ENCODE measurements at places on chromosomes 11 and 22.

DNA sequence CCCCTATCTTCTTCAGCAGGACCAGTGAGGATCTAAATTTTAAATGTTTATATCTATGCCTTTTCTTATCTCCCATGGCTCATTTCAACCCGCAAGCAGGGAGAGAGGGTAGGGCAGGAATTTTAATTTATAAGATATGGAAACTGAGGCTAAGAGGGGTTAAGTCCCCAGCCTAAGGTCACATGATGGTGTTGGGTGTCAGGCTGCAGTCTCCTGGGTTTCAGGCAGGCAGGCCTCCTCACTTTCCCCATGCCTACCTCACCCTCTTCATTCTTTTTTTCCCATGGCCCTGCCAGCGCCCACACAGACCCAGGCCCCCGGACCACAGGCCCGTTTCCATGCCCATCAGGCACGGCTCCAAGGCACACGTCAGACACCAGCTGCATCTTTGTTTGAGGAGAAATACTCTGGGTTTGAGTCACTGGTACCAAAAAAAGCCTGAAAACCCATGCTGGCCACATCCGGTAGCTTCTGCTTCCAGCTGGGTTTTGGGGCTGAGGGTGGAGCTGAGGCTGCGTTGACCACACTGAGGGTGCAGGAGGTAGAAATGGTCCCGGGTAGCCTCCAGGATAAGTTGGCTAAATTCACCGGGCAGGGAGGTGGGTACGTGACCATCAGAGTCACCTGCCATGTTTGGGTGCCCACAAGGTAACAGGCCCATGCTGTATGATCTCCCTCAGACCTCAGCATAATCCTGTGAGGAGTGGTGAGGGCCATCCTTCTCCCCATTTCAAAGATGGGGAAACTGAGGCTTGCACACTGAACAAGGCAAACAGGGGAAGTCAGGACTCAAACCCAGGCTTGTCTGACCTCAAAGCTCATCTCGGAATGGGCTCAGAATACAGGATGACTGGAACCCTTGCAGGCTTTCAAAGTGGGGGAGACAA, 7.5 kb downstream of the CRYBB1 start:
- H3K4me3 ChIP-seq: no peak overlapping the region
- no peak overlapping the region for H3K27ac ChIP-seq
- peaks cover 5% of the 10 kb centered on the region for H3K27me3 ChIP-seq

- no peaks in the 10 kb centered on the region for H3K27me3 ChIP-seq
- no peaks in the 10 kb centered on the region for H3K36me3 ChIP-seq
- no peak overlapping the region for H3K4me3 ChIP-seq
- no peaks in the 10 kb centered on the region for H3K4me1 ChIP-seq
Measured at GRCh38 chr11:113255096-113255495, 59.3 kb upstream of the TTC12 start.

DNA sequence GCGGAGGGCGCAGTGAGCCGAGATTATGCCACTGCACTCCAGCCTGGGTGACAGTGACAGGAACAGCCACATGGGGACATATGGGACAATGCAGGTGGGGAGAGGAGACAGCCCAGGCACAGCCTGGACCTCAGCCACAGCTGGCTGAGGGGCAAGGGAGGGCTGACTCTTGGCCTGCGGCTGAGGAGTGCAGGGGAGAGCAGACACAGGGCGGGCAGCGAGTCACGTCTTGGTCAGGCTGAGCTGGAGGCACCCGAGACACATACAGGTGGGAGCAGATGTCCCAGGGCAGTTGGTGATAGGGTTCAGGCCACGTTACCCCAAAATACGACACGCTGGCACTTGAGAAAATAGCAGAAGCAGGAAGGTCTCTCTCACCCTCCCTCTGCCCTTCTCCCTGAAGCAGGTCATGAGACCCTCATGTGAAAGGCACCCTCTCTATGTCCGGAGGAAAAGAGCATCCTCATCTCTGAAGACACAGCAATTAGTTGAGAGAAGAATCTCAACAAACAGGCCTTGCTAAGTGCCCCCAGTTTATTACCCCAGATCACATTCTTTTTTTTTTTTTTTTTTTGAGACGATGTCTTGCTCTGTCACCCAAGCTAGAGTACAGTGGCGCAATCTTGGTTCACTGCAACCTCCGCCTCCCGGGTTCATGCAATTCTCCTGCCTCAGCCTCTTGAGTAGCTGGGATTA, 10.5 kb downstream of the KIAA0930 start:
- no peak for DNase-seq
- no peak overlapping the region for H3K4me3 ChIP-seq
- H3K4me1 ChIP-seq: peaks cover 20% of the 10 kb centered on the region
- peaks cover 9% of the 10 kb centered on the region for H3K36me3 ChIP-seq
- H3K27ac ChIP-seq: no peak overlapping the region
- H3K27me3 ChIP-seq: no peaks in the 10 kb centered on the region

- no peak within 1 kb of the TSS for H3K4me3 ChIP-seq
- no peaks in the 10 kb centered on the region for H3K4me1 ChIP-seq
- no peak for DNase-seq
- H3K27me3 ChIP-seq: no peaks in the 10 kb centered on the region
- no peak within 1 kb of the TSS for H3K27ac ChIP-seq
Measured at GRCh38 chr11:55819330-55819729, at the start of gene OR5D18. Gene OR5D18, plus strand, starts transcription at chr11:55819630. Its CDS starts 0 bp downstream, at chr11:55819630.

GRCh38 chr22:46730568-46731245, 7.3 kb downstream of the CERK start:
- no peaks in the 10 kb centered on the region for H3K27me3 ChIP-seq
- no peak for DNase-seq
- peaks cover 99% of the 10 kb centered on the region for H3K4me1 ChIP-seq
- no peak overlapping the region for H3K4me3 ChIP-seq
- peak overlapping the region; percentile 75 for H3K27ac ChIP-seq

GRCh38 chr11:121717296-121717695, 264.5 kb upstream of the SORL1-AS1 start:
- no peaks in the 10 kb centered on the region for H3K36me3 ChIP-seq
- no peak overlapping the region for H3K4me3 ChIP-seq
- no peak for DNase-seq
- H3K4me1 ChIP-seq: peaks cover 4% of the 10 kb centered on the region

- no peak for DNase-seq
- no peaks in the 10 kb centered on the region for H3K36me3 ChIP-seq
- no peaks in the 10 kb centered on the region for H3K4me1 ChIP-seq
- no peak overlapping the region for H3K27ac ChIP-seq
Measured at GRCh38 chr22:27405672-27406388, 395.7 kb downstream of the MN1 start.

GRCh38 chr22:27220339-27220738, 563.0 kb downstream of the MIAT start:
- no peaks in the 10 kb centered on the region for H3K27me3 ChIP-seq
- H3K4me1 ChIP-seq: no peaks in the 10 kb centered on the region
- no peak for DNase-seq
- H3K27ac ChIP-seq: no peak overlapping the region

DNA sequence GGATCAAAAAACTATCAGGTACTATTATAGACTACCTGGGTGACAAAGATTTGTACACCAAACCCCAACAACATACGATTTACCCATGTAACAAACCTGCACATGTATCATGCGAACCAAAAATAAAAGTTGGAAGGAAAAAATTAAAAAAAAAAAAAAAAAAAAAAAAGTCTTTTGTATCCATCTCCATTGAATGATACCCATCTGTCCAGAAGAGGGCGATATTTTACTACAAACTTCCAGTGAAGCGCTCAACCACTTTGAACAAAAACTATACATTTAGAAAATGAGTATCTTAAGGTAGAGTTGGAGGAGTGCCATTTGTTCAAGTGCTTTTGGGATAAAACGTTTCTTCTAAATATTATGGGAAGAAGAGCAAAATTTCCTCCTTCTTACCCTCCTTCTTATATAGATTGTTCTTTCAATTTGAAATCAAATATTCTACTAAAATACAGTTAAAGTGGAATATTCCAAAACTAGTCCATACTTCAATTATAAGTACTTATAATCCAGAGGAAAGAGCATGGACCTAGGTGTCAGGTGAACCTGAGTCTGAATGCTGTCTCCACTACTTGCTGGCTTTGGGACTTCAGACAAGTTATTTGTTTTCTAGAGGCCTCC, 23.3 kb downstream of the ARL14EP start:
- H3K36me3 ChIP-seq: no peaks in the 10 kb centered on the region
- H3K27me3 ChIP-seq: no peaks in the 10 kb centered on the region
- H3K27ac ChIP-seq: no peak overlapping the region
- H3K4me1 ChIP-seq: no peaks in the 10 kb centered on the region

GRCh38 chr11:126034039-126034932, 28.4 kb downstream of the CDON start:
- H3K4me3 ChIP-seq: no peak overlapping the region
- H3K36me3 ChIP-seq: no peaks in the 10 kb centered on the region
- H3K4me1 ChIP-seq: peaks cover 16% of the 10 kb centered on the region
- no peak overlapping the region for H3K27ac ChIP-seq

DNA sequence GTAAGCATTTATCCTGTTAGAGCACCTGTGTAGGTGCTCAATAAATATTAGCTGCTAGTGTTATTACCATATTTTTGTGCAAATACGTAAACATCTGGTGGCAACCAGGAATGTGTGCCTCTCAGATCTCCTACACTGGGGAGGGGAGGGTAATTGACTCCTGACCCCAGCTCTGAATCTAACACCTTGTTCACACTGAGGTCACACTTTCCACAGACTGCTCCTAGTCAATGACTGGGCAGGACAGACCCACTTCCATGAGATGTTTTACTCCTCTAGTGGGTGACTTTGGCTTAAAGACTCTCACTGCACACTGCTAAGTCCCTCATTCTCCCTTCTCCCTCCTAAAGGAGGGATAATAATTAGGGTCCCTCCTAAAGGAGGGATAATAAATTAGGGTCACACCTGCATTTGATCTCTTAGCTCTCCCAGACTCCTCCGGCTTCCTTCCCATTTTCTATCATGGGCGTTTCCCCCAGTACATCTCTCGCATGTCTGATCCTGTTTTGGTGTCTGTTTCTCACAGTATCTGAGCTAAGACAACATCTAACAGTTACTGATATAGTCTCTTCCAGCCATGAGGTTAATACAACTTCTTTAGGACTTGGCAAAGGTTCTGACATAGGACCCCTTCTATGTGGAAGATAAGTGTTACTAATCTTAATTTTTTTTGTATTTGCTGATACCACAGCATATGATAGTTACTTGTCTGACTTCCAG, 8.0 kb downstream of the CSTPP1 start:
- no peak for DNase-seq
- no peaks in the 10 kb centered on the region for H3K27me3 ChIP-seq
- no peaks in the 10 kb centered on the region for H3K4me1 ChIP-seq
- H3K27ac ChIP-seq: no peak overlapping the region
- H3K4me3 ChIP-seq: no peak overlapping the region
- H3K36me3 ChIP-seq: peaks cover 4% of the 10 kb centered on the region

GRCh38 chr11:74936087-74936486, 12.8 kb downstream of the XRRA1 start:
- no peaks in the 10 kb centered on the region for H3K36me3 ChIP-seq
- no peak overlapping the region for H3K4me3 ChIP-seq
- no peaks in the 10 kb centered on the region for H3K4me1 ChIP-seq
- no peak overlapping the region for H3K27ac ChIP-seq
- no peaks in the 10 kb centered on the region for H3K27me3 ChIP-seq
- DNase-seq: no peak

GRCh38 chr22:24867323-24868022, 61.5 kb downstream of the SGSM1 start:
- no peak overlapping the region for H3K4me3 ChIP-seq
- no peaks in the 10 kb centered on the region for H3K27me3 ChIP-seq
- no peak overlapping the region for H3K27ac ChIP-seq
- H3K4me1 ChIP-seq: no peaks in the 10 kb centered on the region
- no peak for DNase-seq

GRCh38 chr11:121453589-121454299, 977 bp upstream of the SORL1-AS1 start:
- no peaks in the 10 kb centered on the region for H3K36me3 ChIP-seq
- H3K4me3 ChIP-seq: no peak overlapping the region
- DNase-seq: no peak
- no peak overlapping the region for H3K27ac ChIP-seq
- no peaks in the 10 kb centered on the region for H3K27me3 ChIP-seq

DNA sequence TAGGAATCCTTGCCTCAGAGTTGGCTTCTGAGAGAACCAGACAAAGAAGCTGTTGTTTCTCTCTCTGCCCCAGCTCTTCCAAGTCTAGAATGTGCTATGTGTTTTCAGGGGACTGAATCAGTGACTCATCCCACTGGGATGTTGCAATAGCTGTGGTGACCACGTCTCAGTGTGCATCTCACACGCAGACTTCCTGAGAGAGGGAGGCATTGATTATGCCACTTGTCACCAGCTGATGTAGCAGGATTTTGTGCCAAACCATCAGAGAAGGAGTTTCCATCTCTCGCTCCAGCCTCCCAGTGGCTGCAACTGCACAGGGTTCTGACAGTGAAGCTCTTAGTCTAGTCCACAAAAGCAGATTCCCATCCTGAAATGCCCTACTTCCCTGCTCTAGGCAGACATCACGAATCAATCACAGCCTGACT, 455.8 kb downstream of the MIAT start:
- peak overlapping the region; percentile 55 for H3K27ac ChIP-seq
- DNase-seq: no peak
- no peaks in the 10 kb centered on the region for H3K36me3 ChIP-seq
- peaks cover 12% of the 10 kb centered on the region for H3K4me1 ChIP-seq
- no peak overlapping the region for H3K4me3 ChIP-seq
- H3K27me3 ChIP-seq: no peaks in the 10 kb centered on the region

DNA sequence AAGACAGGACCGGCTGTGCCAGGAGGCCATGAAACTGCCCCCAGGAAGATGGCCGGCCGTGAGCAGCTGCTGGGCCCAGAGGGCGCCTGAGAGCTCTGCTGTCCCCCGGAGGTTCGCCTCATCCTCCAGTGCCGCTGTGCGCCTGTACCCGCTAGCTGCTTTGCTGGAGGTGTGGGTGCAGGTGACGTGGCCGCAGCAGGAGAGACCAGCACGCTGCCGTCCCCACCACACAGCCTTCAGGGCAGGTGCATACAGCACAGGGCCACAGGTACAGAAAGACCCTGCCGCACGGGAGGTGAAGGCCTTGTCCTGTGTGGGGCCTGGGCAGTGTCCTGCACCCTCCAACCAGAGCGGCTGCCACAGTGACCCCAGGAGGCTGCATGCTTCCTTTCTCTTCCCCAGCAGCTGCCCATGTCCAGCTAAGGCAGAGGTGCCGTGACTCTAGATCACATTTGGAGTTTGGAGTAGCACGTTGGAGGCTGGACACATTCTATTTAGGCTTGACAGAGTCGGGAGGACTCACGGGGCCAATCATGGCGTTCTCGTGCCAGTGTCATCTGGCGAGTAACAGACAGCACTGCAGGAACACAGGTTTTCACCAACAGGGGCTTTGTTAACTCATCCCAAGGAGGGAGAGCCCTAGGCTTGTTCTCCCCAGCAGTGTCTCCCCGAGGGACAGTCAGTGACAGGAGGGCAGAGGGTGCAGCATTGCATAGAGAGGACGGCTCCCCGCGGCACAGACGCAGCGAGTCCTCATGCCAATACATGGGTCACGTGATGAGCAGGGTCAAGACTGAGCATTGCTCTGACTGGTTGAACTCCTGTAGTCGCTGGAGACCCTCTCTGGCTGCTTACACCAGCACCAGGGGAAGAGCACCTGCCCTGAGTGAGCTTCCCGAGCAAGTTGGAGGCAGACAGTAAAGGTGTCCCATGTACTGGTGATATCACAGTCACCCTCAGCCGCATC, 18.7 kb upstream of the PANX2 start:
- H3K27me3 ChIP-seq: peaks cover 8% of the 10 kb centered on the region
- no peak overlapping the region for H3K4me3 ChIP-seq
- H3K4me1 ChIP-seq: no peaks in the 10 kb centered on the region
- DNase-seq: no peak
- no peaks in the 10 kb centered on the region for H3K36me3 ChIP-seq

- H3K27ac ChIP-seq: peak overlapping the region; percentile 72
- peak overlapping the region; percentile 27 for H3K4me3 ChIP-seq
- H3K36me3 ChIP-seq: no peaks in the 10 kb centered on the region
Measured at GRCh38 chr11:11569936-11570491, 51.8 kb downstream of the GALNT18 start.

GRCh38 chr11:125978778-125979407, 33.0 kb downstream of the VSIG10L2 start:
- H3K4me1 ChIP-seq: no peaks in the 10 kb centered on the region
- H3K36me3 ChIP-seq: no peaks in the 10 kb centered on the region
- H3K27me3 ChIP-seq: no peaks in the 10 kb centered on the region

All from esophagus squamous epithelium (tissue), 5 donors.